ENCODE measurements at places on chromosomes 11 and 22.

DNA sequence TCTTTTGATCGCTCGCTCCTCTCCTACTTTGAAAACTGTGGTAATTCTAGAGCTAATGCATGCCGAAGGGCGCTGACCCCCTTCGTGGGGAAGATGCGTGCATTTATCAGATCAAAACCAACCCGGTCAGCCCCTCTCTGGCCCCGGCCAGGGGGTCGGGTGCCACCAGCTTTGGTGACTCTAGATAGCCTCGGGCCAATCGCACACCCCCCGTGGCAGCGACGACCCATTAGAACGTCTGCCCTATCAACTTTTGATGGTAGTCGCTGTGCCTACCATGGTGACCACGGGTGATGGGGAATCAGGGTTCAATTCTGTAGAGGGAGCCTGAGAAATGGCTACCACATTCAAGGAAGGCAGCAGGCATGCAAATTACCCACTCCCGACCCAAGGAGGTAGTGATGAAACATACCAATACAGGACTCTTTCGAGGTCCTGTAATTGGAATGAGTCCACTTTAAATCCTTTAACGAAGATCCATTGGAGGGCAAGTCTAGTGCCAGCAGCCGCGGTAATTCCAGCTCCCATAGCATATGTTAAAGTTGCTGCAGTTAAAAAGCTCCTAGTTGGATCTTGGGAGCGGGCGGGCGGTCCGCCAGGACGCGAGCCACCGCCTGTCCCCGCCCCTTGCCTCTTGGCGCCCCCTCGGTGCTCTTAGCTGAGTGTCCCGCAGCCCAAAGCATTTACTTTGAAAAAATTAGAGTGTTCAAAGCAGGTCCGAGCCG lies 3898.2 kb upstream of the OR11H1 start:
- DNase-seq, result no peak

DNA sequence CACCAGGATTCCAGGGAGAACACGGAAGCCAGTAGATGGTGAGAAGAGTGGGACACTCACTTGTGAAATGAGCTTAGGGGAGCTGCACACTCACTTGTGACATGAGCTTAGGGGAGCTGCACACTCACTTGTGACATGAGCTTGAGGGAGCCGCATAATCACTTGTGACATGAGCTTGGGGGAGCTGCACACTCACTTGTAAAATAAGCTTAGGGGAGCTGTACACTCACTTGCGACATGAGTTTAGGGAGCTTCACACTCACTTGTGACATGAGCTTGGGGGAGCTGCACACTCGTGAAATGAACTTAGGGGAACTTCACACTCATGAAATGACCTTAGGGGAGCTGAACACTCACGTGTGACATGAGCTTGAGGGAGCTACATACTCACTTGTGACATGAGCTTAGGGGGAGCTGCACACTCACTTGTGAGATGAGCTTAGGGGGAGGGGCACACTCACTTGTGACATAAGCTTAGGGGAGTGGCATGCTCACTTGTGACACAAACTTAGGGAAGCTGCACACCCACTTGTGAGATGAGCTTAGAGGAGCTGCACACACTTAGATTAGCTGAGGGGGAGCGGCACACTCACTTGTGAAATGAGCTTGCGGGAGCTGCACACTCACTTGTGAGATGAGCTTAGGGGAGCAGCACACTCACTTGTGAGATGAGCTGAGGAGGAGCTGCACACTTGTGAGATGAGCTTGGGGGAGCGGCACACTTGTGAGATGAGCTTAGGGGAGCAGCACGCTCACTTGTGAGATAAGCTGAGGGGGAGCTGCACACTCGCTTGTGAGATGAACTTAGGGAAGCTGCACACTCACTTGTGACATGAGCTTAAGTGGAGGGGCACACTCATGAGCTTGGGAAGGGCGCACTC lies 59.0 kb downstream of the NCAPD3 start:
- no peak for DNase-seq

- DNase-seq, result peak; percentile 1
These were observed 396 bp downstream of the OSBP start for GRCh38 chr11:59615120-59615636.

- DNase-seq, result peak; percentile 48
These were observed at the start of gene NUP160 for GRCh38 chr11:47847892-47848699. Gene NUP160 (minus strand): TSS chr11:47848350. CDS start chr11:47848318, 32 bp downstream.

DNA sequence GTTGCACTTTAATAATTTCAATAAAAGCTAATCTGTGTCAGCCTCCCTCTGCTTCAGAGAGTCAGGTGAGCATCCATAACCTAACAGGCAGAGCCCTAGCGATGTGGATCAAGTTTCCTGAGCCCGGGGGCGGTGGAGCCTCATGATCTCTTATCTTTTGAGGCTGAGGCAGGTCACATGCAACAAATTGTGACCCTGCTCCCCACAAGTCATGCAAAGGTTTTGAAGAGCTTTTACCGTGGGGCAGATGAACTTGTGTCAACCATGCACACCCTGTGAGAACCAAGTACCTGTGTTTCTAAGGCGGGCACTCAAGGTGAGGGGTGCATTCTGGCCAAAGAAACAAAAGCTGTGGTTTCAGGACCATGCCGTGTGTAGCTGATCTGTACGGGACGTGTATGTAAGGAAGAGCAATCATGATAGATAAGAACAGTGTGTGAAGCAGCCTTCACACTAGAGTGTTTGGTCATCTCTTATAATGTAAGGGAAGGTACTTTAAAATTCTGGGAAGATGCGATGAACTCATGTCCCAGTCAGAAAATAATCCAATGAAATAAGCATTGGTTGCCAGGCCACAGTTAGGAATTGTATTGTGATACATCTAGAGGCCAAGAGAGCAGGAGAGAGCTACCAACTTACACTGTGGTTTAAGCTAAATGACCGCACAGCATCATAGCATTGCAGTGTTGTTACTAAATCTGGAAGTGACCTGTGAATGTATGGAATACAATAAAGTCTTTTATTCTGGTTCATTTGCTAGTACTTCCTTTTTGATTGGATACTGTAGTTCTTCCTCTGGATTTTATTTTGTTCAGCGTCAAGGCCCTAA lies 49.8 kb downstream of the DKK3 start:
- DNase-seq, result no peak

DNA sequence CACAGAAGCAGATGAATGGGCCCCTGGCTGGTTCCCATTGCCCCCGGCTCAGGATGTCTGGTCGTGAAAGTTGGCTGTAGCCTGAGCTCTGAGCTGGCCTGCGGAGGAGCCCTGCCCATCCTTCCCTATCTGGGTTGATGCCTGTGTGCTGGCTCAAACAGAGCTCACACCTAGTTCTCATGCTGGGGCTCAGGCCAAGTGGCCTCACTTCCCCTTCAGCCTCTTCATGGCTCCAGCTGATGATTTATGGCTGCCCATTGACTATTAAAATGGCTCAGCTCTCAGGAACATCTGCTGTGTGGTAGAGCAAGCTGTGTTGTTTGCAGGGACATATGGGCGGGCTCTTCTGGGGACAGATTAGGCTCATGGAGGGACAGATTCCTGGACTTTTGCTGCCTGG lies 64.7 kb downstream of the ADAMTS15 start:
- no peak for DNase-seq

DNA sequence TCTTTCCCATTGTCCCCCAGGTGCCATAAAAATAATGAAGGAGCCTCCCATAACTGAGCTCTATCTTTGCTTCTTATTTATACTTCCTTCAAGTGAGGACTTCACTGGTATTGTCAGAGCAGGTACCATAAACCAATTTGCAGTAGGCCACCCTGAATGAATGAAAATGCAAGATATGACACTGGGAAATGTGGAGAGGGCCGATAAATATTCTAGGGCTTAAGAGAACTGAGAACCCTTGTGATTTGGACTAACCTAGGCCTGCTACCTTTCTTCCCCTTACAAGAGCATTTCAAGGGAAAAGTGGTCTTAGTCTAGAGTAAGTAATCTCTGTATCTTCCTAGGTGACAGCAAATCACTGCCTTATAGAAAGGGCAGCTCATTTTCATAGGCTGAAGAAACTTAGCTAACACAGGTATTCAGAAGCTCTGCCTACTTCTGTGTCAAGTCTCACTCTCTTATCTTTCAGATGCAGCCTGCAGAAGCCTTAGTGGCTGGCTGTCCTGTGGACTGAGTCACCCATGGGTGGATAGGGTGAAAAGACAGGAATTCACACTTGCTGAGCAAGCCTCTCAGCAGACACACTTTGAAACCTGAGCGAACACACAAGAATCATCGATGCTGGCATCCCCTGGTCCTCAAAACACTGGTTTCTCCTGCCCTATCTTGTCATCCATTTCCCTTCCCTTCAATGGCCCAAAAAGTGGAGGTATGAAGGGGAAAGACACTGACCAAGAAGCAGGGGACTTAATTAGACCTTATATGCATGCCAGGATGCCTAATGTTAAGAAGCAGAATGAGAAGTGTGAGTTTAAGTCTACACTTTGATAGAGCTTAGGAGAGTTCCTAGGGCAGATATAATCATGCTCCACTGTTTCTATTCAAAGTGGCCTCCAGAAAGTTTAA lies 15.2 kb downstream of the NRIP3 start:
- DNase-seq, result peak; percentile 62

DNA sequence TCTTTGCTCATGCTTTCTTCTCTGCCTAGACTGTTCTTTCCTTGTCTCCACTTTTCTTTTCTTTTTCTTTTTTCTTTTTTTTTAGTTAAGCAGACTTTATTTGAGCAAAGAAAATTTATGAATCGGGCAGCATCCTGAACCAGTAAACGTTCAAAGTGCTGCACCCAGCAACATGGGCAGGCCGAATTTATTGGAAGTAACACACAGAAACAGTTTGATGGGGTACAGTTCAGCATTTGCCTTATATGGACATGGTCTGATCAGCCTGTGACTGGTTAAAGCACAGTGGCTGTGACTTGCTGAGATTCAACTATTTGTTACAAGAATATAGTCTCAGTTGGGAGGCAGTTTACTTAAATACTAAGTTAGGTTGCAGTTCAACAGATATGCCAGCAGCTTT lies 16.0 kb downstream of the CD3E start:
- no peak for DNase-seq

DNA sequence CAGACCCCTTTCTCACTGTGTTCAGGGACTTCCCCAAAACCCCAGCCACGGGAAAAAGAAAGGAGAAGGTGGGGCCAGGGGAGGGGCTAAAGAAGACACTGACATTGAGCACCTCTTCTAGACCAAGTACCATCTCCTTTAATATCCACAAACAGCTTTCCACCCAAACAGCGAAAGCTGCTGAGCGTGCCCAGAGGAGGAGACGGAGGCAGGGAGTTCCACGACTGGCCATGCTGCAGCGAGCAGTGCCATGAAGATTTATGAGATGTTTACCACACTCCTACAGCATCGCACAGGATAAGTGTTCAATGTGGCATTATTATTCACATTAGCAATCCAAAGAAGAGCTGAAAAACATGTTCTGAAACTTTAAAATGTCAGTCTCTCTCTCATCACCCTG lies 127.4 kb downstream of the LARGE1 start:
- DNase-seq, result no peak

- peak; percentile 95 for DNase-seq
These were observed 6.8 kb downstream of the RNF214 start for GRCh38 chr11:117239295-117239694.

- no peak for DNase-seq
These were observed 4.5 kb downstream of the PRDM10 start for GRCh38 chr11:129998107-129998506.

DNA sequence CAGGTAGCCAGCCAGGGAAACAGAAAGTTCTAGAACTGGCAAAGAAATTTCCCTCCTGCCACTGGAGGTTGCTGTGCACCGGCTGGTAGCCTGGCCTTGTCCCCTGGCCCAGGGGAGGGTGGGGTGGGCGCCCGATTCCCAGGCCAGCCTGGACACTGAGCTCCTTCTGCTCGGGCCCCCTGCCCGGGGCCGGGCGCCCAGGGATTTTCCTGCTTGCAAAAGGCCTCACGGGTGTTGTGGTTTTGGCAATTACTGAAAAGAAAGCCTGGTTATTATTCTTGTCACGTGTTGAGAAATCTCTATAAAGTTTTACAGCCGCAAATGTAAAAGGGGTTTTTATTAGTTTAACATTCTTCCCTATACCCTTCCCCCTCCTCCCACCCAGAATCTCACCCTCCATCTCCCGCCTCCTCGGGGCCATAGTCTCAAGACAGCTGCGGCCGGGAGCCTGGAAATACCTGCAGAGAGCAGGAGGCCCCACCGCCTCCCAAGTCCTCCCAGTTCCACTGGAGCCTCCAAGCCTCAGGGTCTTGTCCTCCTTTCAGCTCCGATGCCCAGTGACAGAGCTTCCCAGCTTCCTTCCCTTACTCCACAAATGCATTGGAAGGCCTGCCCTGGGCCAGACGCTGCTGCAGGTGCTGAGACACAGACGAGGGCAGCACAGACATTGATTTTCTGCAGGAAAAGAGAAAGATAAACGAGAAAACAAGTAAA lies 1515.6 kb downstream of the TBC1D22A start:
- no peak for DNase-seq

DNA sequence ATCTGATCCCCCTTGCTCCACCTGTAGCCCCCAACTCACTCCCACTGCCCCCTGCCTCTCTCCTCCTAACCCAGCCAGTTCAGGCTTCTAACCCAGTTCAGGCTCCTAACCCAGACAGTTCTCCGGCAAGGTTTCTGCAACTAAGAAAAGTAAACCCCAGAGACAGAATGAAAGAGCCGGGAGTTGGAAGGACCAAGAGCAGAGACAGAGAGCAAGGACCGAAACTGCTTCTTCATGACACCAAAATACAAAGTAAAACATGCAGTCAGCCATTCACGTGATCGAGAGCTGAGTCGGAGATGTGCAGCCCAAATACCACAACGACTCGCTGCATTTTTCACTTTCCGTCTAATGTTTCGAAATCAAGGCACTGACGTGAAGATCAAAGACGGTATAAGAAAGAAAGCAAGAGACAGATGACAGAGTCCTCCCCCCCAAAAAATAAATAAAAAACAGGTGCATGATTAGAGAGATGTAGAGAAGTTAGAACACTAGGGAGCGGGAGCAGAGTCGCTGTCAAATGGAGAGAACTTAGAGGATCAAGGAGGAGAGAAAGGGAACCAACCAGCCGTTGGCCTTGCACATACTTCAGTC lies 884 bp downstream of the IL10RA start:
- no peak for DNase-seq

DNA sequence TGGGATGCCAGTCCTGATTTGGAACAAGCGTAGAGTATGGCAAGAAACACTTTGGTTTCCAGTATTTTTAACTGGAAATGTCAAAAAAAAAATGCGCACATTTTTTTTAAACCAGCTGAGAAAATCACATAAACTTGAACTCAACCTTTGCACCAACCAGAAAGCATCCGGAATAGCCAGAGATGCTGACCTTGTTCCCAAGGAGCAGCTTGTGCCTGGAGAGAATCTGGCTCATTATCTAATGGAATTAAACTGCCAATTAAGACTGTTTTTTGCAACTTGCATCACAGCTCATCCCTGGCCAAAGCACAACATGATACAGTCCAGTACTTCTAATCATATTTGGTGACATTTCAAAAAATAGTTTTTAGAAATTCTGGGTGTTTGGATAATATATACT lies 8.4 kb upstream of the ETS1 start:
- no peak for DNase-seq

DNA sequence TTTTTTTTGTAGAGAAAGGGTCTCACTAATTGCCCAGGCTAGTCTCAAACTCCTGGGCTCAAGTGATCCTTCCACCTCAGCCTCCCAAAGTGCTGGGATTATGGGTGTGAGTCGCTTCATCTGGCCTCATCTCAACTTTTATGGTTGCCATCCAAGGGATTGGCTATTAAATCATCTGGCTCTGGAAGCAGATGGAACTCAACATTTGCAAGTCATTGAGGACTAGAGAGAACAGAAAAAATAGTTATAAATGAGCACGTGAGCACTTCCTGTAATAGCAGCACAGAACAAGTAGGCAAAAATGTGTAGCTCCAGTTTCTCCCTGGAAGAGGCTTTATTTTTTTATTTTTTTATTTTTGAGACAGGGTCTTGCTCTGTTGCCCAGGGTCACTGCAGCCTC lies 22.3 kb upstream of the PATL1 start:
- no peak for DNase-seq

GRCh38 chr11:68437927-68438657 lies 22.5 kb upstream of the PPP6R3 start:
- DNase-seq, result no peak

- peak; percentile 6 for DNase-seq
These were observed 12.6 kb downstream of the ZDHHC5 start for GRCh38 chr11:57680552-57680874.

Measured in brain microvascular endothelial cell (primary cell).